ENCODE measurements at places on chromosomes 1 and 21. TPM values are rescaled to one million over a fixed set of nuclear protein-coding genes. Genes with fewer than 3 reads are reported as not detected.

GPR25 gene
- total RNA-seq, result 7.7 TPM

CLCA1 gene
- not detected for total RNA-seq

AGBL4 gene
- not detected for total RNA-seq

ID3 gene
- total RNA-seq, result 98.0 TPM

S100A14 gene
- total RNA-seq, result not detected

ALX3 gene
- not detected for total RNA-seq

SRSF11 gene
- total RNA-seq, result 359 TPM

SNAPIN gene
- total RNA-seq, result 28.2 TPM

CFH gene
- 13.4 TPM for total RNA-seq

ADCY10 gene
- 0.96 TPM for total RNA-seq

STMN1 gene
- 37.1 TPM for total RNA-seq

SPRR2B gene
- not detected for total RNA-seq

IL22RA1 gene
- not detected for total RNA-seq

TMEM63A gene
- 507 TPM for total RNA-seq

DNA sequence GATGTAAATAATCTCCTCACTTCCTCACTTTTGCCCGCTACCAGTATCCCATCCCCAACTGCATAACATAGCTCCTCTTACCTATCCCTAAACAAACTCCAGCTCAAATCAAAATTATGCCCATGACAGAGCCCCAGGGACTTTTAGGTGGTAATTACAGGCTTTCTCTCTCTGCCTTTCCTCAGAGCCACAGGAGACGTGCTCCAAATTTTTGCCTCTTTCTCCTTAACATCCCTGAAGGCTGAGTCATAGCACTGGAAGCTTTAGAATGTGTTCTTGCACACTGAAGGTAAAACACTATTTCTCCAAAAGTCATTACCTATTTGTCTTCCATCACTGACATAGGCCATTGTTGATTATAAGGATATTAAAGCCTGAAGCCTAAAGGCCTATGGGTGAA lies 263.5 kb upstream of the PLD5 start:
- H3K27ac ChIP-seq, result no peak overlapping the region
- H3K27me3 ChIP-seq, result no peaks in the 10 kb centered on the region
- no peaks in the 10 kb centered on the region for H3K4me1 ChIP-seq
- no peak overlapping the region for H3K4me3 ChIP-seq

DNA sequence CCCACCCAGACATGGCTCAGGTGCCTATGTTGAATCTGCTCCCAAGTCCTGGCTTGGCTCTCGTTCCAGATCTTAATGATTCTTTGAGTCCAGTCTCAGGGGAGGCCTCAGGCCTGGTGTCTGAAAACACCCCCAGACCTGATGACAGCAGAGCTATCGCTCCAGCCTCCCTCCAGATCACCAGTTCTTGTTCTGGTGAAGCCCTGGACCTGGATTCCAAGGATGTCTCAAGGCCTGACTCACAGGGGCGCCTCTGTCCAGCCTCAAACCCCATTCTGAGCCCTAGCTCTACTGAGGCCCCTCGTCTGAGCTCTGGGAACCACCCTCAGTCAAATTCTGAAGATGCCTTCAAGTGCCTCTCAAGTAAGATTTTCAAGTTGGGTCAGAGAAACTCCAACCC lies 11.4 kb downstream of the MROH7 start:
- no peaks in the 10 kb centered on the region for H3K4me1 ChIP-seq
- no peaks in the 10 kb centered on the region for H3K36me3 ChIP-seq
- DNase-seq, result no peak
- no peaks in the 10 kb centered on the region for H3K27me3 ChIP-seq
- no peak overlapping the region for H3K27ac ChIP-seq

GRCh38 chr1:204325944-204326343 lies 33.8 kb downstream of the PLEKHA6 start:
- H3K36me3 ChIP-seq, result no peaks in the 10 kb centered on the region
- no peak for DNase-seq
- H3K27ac ChIP-seq, result no peak overlapping the region
- H3K4me1 ChIP-seq, result no peaks in the 10 kb centered on the region

- no peaks in the 10 kb centered on the region for H3K27me3 ChIP-seq
- H3K4me1 ChIP-seq, result peaks cover 17% of the 10 kb centered on the region
- H3K36me3 ChIP-seq, result no peaks in the 10 kb centered on the region
- no peak for DNase-seq
- no peak overlapping the region for H3K4me3 ChIP-seq
Observed at GRCh38 chr1:235892202-235892601, 25.5 kb upstream of the LYST start.

GRCh38 chr1:186442651-186443375 lies 18.1 kb downstream of the PDC start:
- H3K36me3 ChIP-seq, result no peaks in the 10 kb centered on the region
- no peak overlapping the region for H3K27ac ChIP-seq
- no peak for DNase-seq
- no peaks in the 10 kb centered on the region for H3K4me1 ChIP-seq
- H3K4me3 ChIP-seq, result no peak overlapping the region

DNA sequence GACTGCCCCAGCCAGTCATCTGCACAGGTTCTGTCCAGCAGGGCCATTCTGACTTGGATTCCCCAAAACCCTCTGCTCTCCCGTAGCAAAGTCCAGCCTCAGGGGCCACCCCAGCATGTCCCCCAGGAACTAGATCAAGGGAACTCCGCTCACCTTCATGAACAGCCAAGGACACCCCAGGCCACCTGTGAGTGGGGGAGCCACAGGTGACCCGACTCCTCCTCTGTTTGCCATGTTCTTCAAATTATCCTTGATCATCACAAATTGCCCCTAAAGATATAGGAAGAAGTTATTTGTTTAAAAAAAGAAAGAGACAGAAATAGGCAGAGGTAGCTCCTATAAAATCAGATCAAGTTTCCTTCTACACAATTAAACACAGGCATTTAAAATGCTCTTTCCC lies 475.0 kb downstream of the MATN1 start:
- no peaks in the 10 kb centered on the region for H3K36me3 ChIP-seq
- H3K27ac ChIP-seq, result no peak overlapping the region
- H3K4me3 ChIP-seq, result no peak overlapping the region
- DNase-seq, result no peak
- H3K27me3 ChIP-seq, result no peaks in the 10 kb centered on the region

DNA sequence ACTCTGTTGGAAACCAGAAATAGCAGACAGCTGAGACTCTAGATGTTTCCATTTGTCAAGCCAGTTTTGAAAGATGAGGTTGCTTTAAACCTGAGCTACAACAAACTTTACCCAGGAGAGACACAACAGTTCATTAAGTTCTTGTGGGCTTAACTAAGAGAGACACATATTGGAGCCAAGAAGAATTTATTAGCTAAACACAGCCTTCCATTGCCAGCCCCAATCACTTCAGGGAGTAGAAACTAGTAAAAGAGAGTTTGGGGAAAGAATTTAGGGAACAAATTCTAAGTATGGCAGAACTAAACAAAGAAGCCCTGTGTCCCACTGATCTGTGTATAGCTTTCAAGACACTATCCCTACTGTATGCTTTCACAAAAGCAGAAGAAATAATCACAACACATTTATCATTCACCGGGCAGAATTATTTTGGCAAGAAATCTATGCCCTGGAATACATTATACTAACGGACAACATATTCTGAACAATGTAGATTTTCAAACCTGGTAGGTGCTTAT lies 87.3 kb upstream of the KAZN start:
- H3K4me1 ChIP-seq, result no peaks in the 10 kb centered on the region
- no peak for DNase-seq
- H3K36me3 ChIP-seq, result no peaks in the 10 kb centered on the region
- no peaks in the 10 kb centered on the region for H3K27me3 ChIP-seq
- H3K27ac ChIP-seq, result no peak overlapping the region

GRCh38 chr1:96206451-96206850 lies 515.1 kb upstream of the PTBP2 start:
- no peaks in the 10 kb centered on the region for H3K4me1 ChIP-seq
- no peak overlapping the region for H3K4me3 ChIP-seq
- no peak overlapping the region for H3K27ac ChIP-seq
- no peaks in the 10 kb centered on the region for H3K27me3 ChIP-seq
- DNase-seq, result no peak

DNA sequence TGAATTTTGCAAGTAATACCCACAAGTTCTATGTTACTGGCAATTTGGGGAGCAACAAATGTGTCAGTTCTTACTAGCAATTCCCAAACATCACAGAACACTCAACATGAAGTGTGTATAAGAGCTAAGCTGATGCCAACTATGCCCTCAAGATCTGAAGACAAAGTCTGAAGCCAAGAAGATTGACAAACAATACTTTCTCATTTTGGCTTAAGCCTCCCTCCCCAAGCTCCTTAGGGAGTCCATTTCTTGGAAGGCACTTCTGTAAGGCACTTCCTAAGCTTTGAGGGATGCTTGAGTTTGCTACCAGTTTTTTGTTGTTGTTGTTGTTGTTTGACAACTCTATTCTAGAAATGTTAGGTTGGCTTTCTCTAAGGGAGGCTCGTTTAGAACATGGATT lies 154.4 kb upstream of the ZNF644 start:
- H3K4me1 ChIP-seq, result no peaks in the 10 kb centered on the region
- H3K4me3 ChIP-seq, result no peak overlapping the region
- DNase-seq, result no peak
- no peaks in the 10 kb centered on the region for H3K36me3 ChIP-seq
- peaks cover 3% of the 10 kb centered on the region for H3K27me3 ChIP-seq
- no peak overlapping the region for H3K27ac ChIP-seq

DNA sequence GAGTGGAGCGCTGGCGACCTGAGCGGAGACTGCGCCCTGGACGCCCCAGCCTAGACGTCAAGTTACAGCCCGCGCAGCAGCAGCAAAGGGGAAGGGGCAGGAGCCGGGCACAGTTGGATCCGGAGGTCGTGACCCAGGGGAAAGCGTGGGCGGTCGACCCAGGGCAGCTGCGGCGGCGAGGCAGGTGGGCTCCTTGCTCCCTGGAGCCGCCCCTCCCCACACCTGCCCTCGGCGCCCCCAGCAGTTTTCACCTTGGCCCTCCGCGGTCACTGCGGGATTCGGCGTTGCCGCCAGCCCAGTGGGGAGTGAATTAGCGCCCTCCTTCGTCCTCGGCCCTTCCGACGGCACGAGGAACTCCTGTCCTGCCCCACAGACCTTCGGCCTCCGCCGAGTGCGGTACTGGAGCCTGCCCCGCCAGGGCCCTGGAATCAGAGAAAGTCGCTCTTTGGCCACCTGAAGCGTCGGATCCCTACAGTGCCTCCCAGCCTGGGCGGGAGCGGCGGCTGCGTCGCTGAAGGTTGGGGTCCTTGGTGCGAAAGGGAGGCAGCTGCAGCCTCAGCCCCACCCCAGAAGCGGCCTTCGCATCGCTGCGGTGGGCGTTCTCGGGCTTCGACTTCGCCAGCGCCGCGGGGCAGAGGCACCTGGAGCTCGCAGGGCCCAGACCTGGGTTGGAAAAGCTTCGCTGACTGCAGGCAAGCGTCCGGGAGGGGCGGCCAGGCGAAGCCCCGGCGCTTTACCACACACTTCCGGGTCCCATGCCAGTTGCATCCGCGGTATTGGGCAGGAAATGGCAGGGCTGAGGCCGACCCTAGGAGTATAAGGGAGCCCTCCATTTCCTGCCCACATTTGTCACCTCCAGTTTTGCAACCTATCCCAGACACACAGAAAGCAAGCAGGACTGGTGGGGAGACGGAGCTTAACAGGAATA lies 4.2 kb downstream of the TFAP2E start:
- peaks cover 28% of the 10 kb centered on the region for H3K4me1 ChIP-seq
- peak overlapping the region; percentile 58 for H3K27ac ChIP-seq
- H3K27me3 ChIP-seq, result no peaks in the 10 kb centered on the region
- DNase-seq, result peak; percentile 71
- H3K4me3 ChIP-seq, result peak overlapping the region; percentile 42

GRCh38 chr1:229087339-229087738 lies 183.6 kb upstream of the RAB4A start:
- no peak overlapping the region for H3K4me3 ChIP-seq
- no peaks in the 10 kb centered on the region for H3K27me3 ChIP-seq
- no peaks in the 10 kb centered on the region for H3K36me3 ChIP-seq
- H3K4me1 ChIP-seq, result no peaks in the 10 kb centered on the region
- no peak for DNase-seq

GRCh38 chr1:167145965-167146364 lies 52.1 kb downstream of the STYXL2 start:
- H3K4me3 ChIP-seq, result no peak overlapping the region
- H3K27ac ChIP-seq, result no peak overlapping the region
- H3K4me1 ChIP-seq, result no peaks in the 10 kb centered on the region
- no peak for DNase-seq
- no peaks in the 10 kb centered on the region for H3K36me3 ChIP-seq
- no peaks in the 10 kb centered on the region for H3K27me3 ChIP-seq

- H3K27me3 ChIP-seq, result no peaks in the 10 kb centered on the region
- H3K27ac ChIP-seq, result no peak overlapping the region
- no peak overlapping the region for H3K4me3 ChIP-seq
- no peaks in the 10 kb centered on the region for H3K36me3 ChIP-seq
- H3K4me1 ChIP-seq, result no peaks in the 10 kb centered on the region
Observed at GRCh38 chr1:57020216-57020615, 54.4 kb upstream of the C8B start.

GRCh38 chr21:42532466-42533181 lies 19.0 kb downstream of the SLC37A1 start:
- no peak for DNase-seq
- H3K27me3 ChIP-seq, result no peaks in the 10 kb centered on the region
- peaks cover 21% of the 10 kb centered on the region for H3K36me3 ChIP-seq
- H3K27ac ChIP-seq, result no peak overlapping the region
- H3K4me1 ChIP-seq, result peaks cover 11% of the 10 kb centered on the region

DNA sequence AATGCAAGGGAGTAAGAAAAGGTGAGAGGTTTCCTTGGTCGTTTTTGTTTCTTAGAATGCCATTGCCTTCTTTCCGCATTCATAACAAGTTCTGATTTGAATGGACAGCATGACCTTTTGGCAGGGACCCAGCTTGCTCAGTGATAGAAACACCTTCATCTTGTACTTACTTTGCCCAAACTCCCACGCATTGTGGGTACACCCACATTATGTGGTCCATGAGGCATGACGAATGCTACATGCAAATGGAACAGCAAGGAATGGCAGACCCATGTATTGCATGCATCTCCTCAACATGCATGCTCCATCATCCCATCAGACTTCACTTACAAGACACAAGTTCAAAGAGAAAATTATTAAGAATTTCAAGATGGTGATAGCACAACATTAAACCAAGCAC lies 102.8 kb downstream of the CDC7 start:
- no peak overlapping the region for H3K27ac ChIP-seq
- no peak overlapping the region for H3K4me3 ChIP-seq
- H3K36me3 ChIP-seq, result no peaks in the 10 kb centered on the region

GRCh38 chr1:23562137-23562876 lies 3.0 kb upstream of the ID3 start:
- no peaks in the 10 kb centered on the region for H3K36me3 ChIP-seq
- no peaks in the 10 kb centered on the region for H3K27me3 ChIP-seq
- H3K4me1 ChIP-seq, result peaks cover 28% of the 10 kb centered on the region
- DNase-seq, result no peak
- no peak overlapping the region for H3K27ac ChIP-seq

GRCh38 chr1:247431643-247432042 lies 15.7 kb downstream of the NLRP3 start:
- H3K27me3 ChIP-seq, result no peaks in the 10 kb centered on the region
- DNase-seq, result no peak
- no peak overlapping the region for H3K27ac ChIP-seq
- no peak overlapping the region for H3K4me3 ChIP-seq

Measured in CD4-positive, alpha-beta memory T cell (primary cell).